CMK (cell line): ENCODE measurements at places on chromosomes 5 and 9.
A peak's percentile ranks its signal among the peaks of the same experiment; 100 is the strongest.

DNA sequence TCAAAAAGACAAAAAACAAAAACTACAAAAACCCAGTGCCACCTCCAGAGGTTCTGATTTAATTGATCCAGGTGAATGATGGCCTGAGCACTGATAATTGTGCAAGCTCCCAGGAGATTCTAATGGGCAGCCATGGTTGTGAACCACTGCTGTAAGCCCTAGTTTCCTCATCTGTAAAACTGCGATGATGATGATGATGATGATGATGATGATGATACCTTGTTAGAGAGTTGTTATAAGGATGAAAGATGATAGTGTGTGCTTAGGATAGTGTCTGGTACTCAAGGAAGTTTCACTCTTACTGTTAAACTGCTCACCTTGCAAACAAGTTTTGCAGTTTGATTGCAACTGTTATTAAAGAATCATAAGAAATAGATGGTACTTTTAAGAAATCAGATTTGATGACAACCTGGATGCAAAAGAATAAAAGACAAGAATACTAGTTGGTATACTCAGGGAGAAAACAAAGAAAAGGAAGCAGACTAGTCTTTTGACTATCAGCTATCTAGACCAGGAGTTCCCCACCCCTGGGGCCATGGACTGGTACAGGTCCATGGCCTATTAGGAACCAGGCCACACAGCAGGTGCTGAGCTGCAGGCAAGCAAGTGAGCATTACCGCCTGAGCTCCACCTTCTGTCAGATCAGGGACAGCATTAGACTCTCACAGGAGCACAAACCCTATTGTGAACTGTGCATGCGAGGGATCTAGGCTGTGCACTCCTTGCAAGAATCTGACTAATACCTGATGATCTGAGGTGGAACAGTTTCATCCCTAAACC, 98.0 kb downstream of the OR2K2 start:
- DNase-seq = no peak

- DNase-seq = no peak
Measured at GRCh38 chr5:92470770-92471169, 1087.7 kb upstream of the ARRDC3 start.

GRCh38 chr5:174245516-174246075, 200.1 kb downstream of the NSG2 start:
- DNase-seq = no peak

DNA sequence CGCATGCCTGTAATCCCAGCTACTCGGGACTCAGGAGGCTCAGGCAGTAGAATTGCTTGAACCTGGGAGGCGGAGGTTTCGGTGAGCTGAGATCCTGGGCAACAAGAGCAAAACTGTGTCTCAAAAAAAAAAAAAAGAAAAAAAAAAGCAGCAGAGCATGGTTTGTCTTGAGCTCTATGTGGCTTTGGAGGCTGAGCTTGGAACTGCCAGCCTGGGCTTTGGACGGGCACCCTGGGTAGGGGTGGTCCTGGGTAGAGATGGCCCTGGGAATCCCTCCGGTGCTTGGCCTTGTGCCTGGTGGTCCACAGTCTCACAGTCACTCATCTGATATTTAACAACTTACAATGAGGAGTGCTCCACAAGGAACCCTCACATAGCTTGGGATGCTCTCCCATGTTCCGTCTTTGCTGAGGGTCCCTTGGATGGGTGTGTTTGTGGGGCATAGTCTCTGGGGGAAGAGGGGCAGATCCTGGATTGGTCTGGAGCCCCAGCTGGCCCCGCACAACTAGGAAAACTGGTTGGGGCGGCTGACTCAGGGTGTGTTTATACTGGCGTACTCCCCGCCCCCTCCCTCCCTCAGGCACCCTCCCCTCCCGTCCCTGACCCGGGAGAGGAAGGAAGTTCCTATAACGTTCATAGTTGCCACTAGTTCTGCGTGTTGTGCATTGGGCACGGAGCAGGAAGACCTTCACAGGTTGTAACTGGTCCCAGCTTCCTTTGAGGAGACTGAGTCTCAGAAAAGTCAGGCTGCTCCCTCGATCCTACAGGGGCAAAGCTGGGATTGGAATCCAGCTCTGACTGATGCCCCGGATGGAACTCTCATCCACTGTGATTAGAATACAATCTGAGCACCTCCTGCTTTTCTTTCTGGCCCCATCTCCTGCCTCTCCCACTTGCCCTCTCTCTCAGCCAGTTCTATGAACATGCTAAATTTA, 11.2 kb downstream of the IER5L start:
- peak; percentile 49 for DNase-seq

DNA sequence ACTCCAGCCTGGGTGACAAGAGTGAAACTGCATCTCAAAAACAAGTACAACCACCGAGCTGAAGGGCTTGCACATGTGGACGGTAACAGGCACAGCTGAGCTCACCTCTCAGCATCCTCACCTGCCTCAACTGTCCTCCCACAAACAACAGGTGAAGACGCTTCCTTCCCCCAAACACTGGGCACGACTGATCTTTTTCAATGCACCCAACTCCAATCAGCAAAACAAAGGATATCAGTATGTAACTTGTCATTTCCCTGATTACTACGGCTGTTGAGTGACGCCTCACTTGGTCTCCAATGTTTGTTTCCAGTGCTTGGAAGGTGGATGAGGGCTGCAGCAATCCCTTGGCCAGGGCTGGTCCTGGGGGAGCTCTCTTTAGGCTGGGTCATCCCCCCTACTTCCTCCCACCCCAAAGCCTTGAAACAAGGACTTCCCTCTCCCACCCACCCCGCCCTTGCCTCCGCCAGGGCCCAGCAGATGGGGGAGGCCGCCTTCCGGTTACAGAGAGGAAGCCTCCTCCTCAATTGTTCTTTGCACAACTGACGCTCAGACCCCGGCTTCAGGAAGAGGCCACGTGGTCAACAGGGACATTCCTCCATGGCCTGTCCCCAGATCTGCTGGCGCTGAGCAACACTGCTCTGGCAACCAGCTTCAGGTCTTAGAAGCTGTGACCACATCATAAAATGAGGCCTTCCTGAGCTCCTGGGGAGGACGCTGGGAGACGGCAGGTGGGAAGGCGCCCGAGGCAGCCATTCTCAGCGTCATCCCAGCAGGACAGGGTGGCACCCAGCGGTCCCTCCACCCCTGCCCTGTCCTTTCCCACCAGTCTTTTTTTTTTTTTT, 5.9 kb downstream of the FAM78A start:
- peak; percentile 62 for DNase-seq

DNA sequence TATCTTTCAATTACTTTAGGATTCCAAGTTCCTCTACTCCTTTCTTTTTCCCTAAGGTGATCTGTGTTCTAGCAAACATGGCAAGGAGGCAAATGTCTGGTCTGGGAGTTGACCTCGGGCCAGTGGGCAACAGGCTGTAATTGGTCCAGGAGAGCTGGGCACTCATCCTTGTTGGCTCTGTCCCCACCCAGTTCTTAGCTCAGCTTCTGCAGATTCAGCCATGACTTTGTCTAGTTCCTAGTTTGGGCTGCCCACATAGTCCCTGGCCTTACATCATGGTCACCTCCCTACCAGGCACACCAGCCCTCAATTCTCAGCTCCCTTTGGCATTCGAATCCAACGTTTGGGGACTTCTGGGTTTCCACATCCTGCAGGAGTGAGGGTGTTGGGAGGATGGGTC, 92.1 kb upstream of the DAP start:
- DNase-seq = no peak

GRCh38 chr5:141051521-141051866, 320 bp downstream of the PCDHB1 start:
- DNase-seq = no peak

- no peak for DNase-seq
Measured at GRCh38 chr5:171747061-171747859, 38.4 kb upstream of the SMIM23 start.

DNA sequence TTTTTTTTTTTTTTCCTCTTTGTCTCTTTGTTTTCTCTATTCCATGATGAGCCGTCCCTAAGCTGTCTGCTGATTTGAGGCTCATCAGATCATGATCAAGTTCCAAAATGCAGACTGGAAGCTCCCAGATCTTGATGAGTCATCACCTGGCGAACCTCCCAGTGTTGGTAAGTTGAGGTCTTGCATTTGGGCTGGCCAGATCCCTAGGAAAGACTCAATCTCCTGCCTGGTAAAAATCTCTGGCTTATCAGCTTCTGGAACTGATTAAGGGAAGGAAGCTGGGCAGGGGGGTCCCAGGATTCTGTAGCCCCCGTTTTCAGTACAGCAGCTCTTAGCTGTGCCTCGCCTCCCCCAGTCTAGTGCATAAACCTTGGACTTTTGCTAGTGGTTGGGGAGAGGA, 69.0 kb downstream of the TSPAN17 start:
- DNase-seq = no peak

- DNase-seq = no peak
Measured at GRCh38 chr5:77409870-77410621, 82.1 kb downstream of the WDR41 start.

GRCh38 chr5:177495243-177496060, 2.0 kb downstream of the PDLIM7 start:
- no peak for DNase-seq

- no peak for DNase-seq
Measured at GRCh38 chr9:137811283-137811870, 66.2 kb upstream of the CACNA1B start.

GRCh38 chr9:138059196-138059595, 181.6 kb downstream of the CACNA1B start:
- DNase-seq = no peak

DNA sequence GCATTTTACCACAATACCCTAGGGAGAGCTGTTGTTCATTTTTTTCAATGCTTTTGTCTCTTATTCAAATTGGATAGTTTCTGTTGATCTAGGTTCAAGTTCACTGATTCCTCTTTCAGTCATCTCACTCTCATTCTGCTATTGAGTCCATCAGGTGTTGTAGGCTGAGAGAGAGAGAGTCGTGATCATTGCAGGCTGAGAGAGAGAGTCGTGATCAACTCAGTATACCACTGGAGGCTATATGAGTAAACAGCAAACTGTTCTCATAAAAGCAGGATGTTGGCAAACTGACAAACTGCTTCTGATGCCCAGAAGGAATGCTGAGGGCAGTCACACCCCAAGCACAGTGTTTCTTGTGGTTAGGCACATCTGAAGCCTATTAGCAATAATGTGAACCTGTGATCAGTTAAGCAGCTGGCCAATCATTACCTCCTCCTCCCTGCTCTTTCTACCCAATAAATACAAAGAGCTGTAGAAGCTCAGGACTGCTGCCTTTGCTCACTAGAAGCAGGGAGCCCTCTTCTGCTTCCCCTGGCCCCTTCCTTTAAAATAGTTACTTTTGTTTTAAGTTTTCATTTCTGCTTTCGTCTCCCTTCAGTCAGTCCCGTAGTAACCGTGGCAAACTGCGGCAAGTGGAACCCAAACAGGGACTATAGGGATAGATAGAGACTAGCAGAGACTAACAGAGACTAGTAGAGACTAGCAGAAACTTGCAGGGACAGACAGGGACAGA, 476.1 kb upstream of the ACO1 start:
- DNase-seq = no peak

DNA sequence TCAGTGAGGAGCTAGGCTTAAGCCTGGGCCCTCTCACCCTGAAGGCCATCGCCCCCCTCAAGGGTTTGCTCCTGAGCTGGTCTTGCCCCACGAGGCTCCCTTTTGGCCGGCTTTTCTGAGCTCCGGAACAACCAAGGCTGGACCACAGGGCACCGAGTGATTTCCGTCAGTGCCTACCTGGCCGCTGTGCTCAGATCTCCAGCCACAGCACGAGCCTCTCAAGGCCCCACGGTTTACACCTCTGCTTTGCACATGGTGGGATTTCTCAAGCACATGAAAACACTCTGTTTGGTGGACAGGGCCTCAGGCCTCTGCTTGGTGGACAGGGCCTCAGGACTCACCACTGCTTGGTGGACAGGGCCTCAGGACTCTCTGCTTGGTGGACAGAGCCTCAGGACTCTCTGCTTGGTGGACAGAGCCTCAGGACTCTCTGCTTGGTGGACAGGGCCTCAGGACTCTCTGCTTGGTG, 15.8 kb downstream of the CLPTM1L start:
- no peak for DNase-seq

- no peak for DNase-seq
Measured at GRCh38 chr9:11158676-11159075, 545.9 kb upstream of the PTPRD start.

DNA sequence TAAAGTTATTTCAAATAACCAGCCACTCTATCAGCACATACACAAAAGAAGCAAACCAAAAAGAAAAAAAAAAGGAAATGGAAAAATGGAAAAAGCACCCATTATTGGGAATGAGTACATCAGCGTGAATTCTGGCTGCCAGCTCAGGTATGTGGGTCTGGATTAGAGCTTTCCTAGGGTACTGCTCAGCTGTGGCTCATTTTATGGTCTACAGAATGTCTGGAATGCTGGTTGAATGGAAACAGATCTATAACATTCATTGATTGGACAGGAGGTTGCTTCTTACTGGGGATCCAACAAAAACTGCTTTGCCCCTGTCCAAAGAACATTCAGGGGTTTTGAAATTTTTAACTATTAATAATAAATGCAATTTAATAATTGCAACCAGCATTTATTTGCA, 3.9 kb upstream of the CAST start:
- DNase-seq = no peak

DNA sequence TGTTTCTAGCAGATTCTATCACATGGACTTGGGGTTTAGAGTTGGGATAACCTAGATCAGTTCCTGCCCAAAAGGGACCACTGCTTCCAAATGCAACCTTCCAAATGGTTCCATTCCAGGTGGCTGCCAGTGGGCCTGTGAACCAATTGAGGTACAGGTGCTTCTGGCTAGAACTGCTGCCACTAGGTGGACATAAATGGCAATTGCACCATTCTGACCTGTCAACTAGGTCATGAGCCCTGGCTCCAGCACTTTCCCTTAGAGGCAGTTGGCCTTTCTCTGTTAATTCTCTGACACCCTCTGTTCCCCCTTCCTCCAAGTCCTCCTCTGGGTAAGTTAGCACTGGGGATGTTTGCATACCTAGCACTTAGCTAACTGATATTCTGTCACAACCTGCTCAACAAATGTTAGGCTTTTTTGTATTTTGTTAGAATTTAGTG, 16.6 kb upstream of the HEMGN start:
- DNase-seq = no peak

GRCh38 chr9:71820403-71820921, 52.1 kb upstream of the CEMIP2 start:
- DNase-seq = no peak

GRCh38 chr5:113806904-113807303, 293.4 kb downstream of the YTHDC2 start:
- DNase-seq = no peak

- no peak for DNase-seq
Measured at GRCh38 chr9:132712753-132713152, 42.5 kb downstream of the GTF3C4 start.

GRCh38 chr5:83509540-83509939, 38.0 kb downstream of the VCAN start:
- DNase-seq = no peak

- no peak for DNase-seq
Measured at GRCh38 chr5:143931476-143931875, 119.5 kb downstream of the HMHB1 start.
